ENCODE measurements at places on chromosomes 2 and 18.

DNA sequence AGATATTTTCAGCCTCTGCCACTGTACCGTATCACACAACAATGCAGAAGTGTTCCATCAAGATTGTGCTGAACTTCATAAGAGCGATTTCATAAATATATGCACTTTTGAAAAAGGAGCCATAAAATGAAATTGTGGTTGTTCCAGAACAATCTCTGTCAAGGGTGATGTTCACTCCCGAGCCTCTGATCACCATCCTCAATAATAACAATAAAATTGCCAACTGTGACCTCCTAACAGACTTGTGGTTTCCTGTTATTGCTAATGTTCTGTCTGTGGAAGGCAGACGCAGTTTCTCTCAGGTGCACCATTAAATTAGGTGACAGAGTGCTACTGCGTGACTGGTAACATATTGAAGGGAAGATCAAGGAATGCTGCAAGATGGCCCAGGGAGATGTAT lies 383.7 kb downstream of the SOCS6 start:
- no peak for DNase-seq

GRCh38 chr2:212213191-212213590 lies 325.4 kb downstream of the ERBB4 start:
- no peak for DNase-seq

GRCh38 chr18:48990481-48991318 lies 39.9 kb upstream of the SMAD7 start:
- no peak for DNase-seq

DNA sequence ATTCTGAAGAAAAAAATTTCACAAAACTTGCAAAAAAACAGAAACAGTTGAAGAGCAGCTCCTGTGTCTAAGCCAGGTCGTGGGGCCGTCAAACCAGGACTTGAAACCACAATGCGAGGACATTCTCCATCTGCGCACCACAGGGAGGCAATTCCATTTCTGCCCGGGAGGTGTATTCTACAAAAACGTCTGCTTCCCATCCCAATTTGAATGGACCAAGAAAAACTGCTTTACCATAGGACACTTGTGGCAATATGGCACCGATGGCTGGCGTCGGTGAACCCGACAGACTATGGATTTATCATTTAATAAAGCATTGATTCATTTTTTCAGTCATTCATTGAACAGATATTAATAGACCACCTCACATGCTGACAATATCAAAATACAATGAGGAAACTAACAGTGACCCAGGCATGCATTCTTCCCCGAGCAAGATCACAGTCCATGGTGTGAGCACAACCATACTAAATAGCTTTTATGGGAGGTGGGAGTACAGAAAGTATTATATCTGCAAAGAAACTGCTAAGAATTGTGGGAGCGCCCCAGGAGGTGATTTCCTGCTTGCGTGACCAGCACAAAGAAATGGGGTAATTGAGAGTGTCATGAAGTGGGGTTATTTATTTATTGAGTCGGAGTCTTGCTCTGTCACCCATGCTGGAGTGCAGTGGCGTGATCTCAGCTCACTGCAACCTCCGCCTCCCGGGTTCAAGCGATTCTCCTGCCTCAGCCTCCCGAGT lies 10.5 kb upstream of the ZAP70 start:
- no peak for DNase-seq

GRCh38 chr2:212549941-212550340 lies 11.3 kb upstream of the ERBB4 start:
- DNase-seq, result no peak

- DNase-seq, result no peak
These were observed 178.9 kb downstream of the METTL4 start for GRCh38 chr18:2392446-2392845.

- no peak for DNase-seq
These were observed 18.9 kb downstream of the CPO start for GRCh38 chr2:206958261-206958660.

DNA sequence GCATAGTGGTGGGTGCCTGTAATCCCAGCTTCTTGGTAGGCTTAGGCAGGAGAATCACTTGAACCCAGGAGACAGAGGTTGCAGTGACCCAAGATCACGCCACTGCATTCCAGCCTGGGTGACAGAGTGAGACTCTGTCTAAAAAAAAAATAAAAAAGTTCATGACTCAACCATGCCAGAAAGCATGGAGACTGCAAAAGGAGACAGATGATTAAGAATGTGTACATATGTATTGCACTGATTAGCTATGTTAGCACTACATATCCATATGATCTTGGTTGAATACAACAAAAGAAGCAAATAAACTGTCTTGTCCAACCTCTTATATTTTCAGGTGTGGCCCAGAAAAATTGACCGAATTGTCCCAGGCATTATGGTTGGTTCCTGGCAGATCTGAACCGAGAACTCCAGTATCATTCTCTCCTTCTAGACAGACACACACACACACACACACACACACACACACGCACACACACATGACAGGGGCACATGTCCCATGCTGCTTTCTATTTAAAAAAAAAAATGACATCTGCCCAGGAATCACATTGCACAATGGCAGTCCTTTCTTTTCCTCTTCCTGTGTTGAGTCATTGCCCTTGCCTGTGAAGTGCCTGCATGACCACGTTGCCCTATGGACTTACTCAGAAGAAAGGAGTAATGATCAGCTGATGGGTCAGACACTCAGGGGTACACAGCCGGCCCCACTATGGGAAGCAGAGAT lies 65.6 kb downstream of the MYCN start:
- no peak for DNase-seq

DNA sequence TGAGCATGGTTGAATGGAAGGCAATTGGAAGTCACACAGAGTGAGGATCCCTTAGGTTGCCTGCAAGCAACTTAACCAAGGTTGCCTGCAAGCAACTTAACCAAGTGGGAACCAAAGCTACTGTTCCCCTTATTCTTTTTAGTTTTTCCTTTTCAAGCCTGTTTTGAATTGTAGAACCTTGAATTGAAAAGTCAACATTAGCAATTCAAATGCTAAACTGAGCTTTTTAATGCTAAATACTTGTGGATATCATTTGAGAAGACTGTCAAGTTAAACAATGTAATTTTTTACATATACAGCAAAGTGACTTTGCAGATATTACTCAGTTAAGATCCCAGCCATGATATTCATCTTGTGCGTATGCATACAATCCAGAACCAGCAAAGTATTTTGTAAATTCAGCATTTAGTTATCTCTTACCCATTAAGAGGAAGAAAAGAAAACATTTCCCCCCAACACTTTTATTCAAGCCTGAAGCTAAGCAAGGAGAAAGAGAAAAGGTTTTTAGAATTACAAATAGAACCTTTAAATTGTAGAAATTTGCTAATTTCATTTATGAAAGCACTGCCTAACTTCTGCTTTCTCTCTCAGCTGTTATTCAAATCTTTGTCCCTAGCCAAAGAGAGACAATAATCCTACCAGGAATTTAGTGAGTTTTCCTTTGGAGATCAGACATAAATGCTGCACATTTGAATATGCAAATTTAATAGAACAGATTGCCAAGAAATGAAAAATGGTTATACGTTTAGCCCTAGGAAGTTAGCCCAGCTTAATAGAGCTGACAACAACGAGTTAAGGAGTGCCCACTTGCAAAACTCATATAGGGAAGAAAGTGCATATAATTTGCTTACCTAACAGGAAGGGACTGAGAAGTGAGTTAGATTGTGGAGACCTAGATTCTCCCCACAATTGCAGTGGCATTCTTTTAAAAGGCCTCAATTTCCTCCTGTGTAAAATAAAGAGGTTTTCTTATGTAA lies 643.2 kb upstream of the PIK3C3 start:
- DNase-seq, result no peak

DNA sequence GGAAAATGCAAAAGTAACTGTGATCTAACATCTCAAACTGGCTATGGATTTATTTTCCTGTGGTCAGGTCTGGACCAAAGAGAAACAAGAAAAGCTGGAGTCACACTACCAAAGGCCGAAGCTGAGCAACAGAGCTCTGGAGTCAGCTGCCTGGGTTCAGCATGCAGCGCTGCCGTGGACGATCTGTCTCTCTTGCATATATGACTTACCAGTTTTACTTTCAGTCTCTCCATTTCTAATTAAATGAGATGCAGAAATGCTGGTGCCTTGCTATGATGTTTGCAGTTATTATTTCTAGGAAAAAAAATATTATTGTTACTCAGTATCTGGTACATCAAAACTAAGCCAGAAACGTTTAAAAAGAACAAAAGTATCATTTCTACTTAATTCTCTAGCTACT lies 813.2 kb downstream of the RNF144A start:
- DNase-seq, result no peak

DNA sequence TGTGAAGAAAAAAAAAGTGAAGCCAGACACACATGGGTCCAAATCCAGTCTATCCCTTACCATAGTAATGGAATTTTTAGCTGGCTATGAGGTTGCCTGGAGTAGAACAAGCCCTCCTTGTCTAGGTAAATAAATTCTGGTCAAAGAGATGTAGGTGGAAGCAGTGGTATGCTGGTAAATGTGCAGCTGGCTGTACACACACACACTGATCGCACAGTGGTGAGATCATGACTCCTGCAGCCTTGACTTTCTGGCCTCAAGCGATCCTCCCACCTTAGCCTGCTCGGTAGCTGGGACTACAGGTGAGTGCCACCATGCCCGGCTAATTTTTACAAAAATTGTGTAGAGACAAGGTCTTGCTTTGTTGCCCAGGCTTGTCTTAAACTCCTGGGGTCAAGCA lies 90.5 kb upstream of the FBXO11 start:
- no peak for DNase-seq

- no peak for DNase-seq
These were observed 6.3 kb downstream of the SNORC start for GRCh38 chr2:232876161-232876977.

GRCh38 chr18:41761333-41762018 lies 193.6 kb upstream of the PIK3C3 start:
- no peak for DNase-seq

- no peak for DNase-seq
These were observed 428.6 kb upstream of the SYT4 start for GRCh38 chr18:43705850-43706249.

DNA sequence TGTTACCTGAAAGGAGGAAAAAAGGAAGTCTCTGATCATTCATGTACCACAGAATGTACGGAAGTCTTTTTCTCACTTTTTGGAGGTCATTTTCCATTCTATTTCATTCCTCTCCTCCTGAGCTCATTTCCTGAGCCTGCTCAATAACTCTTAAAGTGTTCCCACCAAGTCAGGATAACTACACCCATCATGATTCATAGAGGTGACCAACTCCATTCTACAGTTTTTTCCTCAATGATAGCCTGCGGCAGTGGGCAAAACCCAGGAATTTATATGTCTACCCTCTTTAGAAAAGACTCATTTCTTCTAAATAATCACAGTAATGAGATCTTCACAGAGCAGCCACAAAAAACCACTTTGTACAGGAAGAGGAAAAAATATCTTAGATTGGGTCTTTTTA lies 372.5 kb downstream of the RBM43 start:
- DNase-seq, result no peak

GRCh38 chr18:32893915-32894314 lies 121.1 kb upstream of the KLHL14 start:
- DNase-seq, result no peak

GRCh38 chr2:23283653-23284052 lies 101.3 kb upstream of the KLHL29 start:
- no peak for DNase-seq

- no peak for DNase-seq
These were observed 84.5 kb upstream of the PGAP1 start for GRCh38 chr2:197011021-197011417.
